Left ventricle myocardium superior (tissue), 1 donor: ENCODE measurements at places on chromosomes 5 and 9. TPM values are rescaled to one million over a fixed set of nuclear protein-coding genes. Genes with fewer than 3 reads are reported as not detected.

JAKMIP2 gene
- total RNA-seq: 0.50 TPM

MARVELD2 gene
- total RNA-seq: 1.8 TPM

PITX1 gene
- total RNA-seq: not detected

LHFPL2 gene
- total RNA-seq: 5.4 TPM

PRDM9 gene
- total RNA-seq: not detected

NDUFS6 gene
- 128 TPM for total RNA-seq

CSF1R gene
- 20.1 TPM for total RNA-seq

CDX1 gene
- not detected for total RNA-seq

DNAH5 gene
- 0.07 TPM for total RNA-seq

ADCY2 gene
- total RNA-seq: 0.17 TPM

MTAP gene
- 25.7 TPM for total RNA-seq

FAM163B gene
- not detected for total RNA-seq

TLX3 gene
- total RNA-seq: not detected

C1QTNF2 gene
- 1.3 TPM for total RNA-seq

PCDHA7 gene
- total RNA-seq: 0.12 TPM

KIF4B gene
- 0.05 TPM for total RNA-seq

SPINK1 gene
- total RNA-seq: not detected

PJA2 gene
- total RNA-seq: 75.7 TPM

PCDHGA5 gene
- total RNA-seq: 5.3 TPM

PCDHB10 gene
- 0.64 TPM for total RNA-seq
